ENCODE measurements at places on chromosomes 5 and 9.

- DNase-seq: no peak
These were observed 316.3 kb downstream of the GABRB2 start for GRCh38 chr5:161230221-161230620.

DNA sequence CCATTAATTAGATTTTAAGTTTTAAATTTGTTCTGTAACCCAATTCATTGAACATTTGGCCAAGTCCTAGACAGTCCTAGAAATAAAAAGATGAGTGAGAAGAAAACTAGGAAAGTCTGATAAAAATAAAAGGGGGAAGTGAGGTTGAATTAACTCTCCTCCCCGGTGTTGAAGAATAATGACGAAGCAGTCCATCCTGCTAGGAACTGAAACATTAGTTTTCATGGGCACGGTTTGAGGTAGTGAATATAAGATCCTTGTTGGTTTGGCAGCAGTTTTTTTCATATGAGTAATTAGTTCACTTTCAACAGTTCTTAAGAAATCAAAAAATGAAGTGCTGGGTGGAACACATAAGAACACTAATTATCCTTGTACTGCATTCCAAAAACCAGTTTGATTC, 103.1 kb downstream of the MTREX start:
- no peak for DNase-seq

- DNase-seq: no peak
These were observed 789 bp downstream of the SEMA6A start for GRCh38 chr5:116573702-116574366.

GRCh38 chr9:134328841-134329575, 2.8 kb downstream of the RXRA start:
- no peak for DNase-seq

- peak; percentile 89 for DNase-seq
These were observed 7.4 kb upstream of the PPP3R2 start for GRCh38 chr9:101601904-101602765.

DNA sequence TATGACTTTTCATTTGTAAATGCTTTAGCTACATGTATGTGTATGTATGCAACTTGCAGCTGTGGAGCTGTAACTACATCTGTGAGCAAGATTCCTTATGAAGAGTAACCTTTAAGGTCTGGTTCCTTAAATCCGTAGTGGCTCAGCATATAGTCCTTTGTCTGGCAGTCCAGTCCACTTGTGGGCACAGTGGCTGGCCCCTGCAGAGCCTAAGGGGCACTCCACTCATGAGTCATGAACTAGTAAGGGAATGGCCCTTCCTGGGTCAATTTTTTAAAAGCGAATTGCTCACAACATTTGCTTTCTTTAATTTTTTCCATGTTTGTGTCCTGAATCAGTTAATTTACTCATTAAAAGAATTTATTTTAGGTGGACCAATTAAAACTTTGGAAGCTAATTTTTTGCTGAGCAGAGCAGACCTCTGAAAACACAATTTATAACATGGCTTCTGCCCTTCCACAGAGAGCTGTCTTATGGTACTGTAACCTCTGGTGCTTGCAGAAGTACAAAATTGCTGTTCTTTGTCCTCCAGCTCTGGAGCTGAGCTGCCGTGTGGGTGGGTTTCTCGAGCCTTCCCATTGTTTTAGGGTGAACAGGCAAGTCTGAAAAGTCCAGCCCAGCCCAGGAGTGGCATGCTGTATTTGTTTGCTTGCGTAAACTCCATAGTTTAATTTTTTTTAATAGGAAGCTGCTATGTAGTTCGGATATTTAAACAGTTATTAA, 110.1 kb downstream of the MVB12B start:
- peak; percentile 45 for DNase-seq

DNA sequence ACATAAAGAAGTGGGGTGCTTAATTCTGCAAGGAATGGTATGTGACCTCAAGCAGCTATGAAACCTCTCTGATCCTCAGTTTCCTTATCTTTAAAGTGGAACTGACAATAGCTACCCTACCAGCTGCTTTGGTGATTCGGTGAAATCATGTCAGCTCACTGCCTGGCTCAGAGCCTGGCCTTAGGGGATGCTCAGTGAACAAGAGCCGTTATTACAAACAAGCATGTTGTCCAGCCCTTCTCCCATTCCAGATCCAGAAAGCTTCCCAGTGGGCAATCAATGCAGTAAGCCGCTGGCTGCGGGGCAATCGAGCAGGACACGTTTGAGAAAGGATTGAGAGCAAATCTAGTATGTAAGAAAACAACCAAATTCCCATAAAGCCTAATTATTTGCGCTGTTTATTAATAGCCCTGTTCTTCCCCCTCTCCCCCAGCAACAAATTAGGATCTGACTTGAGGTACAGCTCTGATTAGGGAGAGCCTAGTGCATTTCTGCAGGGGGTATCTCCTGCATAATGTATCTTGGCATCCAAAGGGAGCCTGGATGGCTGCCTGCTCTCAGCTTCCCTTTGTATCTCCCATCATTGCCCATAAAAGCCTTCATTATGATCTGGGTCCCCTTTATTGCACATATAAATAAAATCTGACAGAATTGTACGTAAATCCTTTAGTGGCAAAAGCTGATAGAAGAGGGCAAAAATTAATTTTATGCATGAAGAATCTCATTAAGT, 371.4 kb downstream of the TMEM232 start:
- DNase-seq: no peak

- DNase-seq: no peak
These were observed 32.4 kb downstream of the LPAR1 start for GRCh38 chr9:111005746-111006470.

GRCh38 chr9:18721267-18721994, 247.5 kb downstream of the ADAMTSL1 start:
- DNase-seq: no peak

GRCh38 chr9:133253268-133253667, 21.7 kb downstream of the ABO start:
- DNase-seq: no peak

- DNase-seq: no peak
These were observed 16.1 kb downstream of the GDA start for GRCh38 chr9:72165326-72165725.

- DNase-seq: no peak
These were observed 164.1 kb downstream of the WDR70 start for GRCh38 chr5:37543216-37543615.

DNA sequence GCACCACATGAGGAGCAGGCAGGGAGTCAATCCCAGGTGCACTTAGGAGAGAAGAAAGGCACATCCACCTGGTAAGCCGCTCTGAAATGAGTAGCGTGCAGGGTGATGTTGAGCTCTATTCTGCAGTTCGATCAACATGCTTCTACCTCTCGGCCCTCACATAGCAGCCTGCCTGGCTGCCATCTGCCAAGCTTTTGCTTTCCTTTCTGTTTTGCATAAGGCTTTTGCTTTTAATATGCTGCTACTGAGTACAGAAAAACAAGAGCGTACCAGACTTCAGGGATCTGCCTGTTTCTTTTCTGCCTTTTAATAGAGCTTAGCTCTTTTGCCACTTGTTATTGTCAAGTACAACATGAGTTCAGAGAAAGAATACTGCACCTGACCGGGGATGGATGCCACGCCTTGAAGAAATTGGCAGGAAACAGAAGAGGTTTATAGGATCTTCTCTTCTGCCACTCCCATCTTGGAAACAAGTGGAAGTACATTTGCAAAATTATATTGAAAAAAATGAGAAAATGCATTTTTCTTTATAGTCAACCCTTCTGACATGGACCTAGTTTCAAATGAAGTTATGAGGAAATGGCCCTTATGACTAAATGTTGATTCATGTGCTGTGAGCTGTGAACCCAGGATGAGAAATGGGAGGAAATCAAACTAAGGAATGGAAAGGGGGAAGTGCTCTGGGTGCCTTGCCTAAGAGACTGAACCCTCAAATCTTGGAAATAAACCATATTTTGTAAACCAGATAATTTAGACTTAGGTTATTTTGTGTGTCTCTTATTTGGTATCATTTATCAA, 4.0 kb upstream of the FCHO2 start:
- no peak for DNase-seq

DNA sequence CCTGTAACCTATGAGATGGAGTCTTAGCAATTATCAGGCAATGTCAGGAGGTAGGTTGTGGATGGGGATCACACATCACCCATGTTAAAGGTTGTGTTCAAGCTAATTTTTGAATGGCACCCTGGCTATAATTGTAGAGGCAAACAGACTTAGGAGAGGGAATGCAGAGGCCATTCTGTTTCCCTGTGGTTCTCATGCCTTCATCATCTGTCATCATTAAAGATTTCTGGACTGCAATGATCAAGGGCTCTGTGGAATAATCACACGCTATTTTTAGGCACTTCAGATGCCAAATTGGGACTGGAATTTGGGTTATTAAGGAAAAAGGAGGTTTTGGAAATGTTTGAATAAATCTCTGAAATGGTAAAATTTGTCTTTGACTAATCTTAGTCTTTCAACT, 1065.4 kb downstream of the TAF11L14 start:
- DNase-seq: no peak

DNA sequence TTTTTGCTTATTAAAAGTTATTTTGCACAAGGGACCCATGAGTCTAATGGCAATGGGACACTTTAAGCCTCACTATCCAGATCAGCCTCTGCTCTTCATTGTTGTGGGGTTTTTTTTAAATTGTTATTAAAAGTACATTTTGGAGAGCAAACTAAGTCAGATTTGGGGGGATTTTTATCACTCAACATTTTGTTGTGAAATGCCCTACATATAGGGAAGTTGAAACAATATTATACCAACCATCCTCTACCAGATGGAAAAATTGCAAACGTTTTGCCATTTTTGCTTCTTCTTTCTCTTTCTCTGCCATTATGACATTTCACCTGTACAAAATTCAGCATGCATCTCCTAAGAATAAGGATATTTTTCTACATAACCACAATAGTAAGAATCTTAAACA, 75.3 kb downstream of the SLC1A3 start:
- no peak for DNase-seq

DNA sequence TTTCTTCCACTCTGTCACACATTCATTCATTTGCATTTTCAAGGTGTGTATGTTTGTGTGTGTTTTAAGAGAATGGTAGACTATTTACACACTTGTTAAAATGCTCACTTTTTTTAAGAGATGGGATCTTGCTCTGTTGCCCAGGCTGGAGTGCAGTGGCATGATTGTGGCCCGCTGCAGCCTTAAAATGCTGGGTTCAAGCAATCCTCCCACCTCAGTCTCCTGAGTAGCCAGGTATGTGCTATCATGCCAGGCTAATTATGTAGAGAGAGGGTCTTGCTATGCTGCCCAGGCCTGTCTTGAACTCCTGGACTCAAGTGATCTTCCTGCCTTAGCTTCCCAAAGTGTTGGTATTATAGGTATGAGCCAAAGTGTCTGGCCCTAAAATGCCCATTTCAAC, 173.5 kb downstream of the PDE4D start:
- DNase-seq: no peak

DNA sequence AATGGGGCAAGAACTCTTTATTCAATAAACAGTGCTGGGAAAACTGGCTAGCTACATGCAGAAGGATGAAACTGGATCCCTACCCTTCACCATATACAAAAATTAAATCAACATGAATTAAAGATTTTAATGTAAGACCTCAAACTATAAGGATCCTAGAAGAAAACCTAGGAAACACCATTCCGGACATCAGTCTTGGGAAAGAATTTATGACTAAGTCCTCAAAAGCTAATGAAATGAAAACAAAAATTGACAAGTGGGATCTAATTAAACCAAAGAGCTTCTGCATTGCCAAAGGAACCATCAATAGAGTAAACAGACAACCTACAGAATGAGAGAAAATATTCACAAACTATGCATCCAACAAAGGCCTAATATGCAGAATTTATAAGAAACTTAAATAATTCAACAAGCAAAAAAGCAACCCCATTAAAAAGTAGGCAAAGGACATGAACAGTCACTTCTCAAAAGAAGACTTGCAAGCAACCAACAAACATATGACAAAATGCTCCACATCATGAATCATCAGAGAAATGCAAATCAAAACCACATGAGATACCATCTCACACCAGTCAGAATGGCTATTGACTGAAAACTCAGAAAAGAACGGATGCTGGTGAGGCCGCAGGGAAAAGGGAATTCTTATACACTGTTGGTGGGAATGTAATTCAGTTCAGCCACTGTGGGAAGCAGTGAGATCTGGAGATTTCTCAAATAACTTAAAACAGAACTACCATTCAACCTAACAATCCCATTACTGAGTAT, 104.3 kb upstream of the MAP3K1 start:
- peak; percentile 45 for DNase-seq

DNA sequence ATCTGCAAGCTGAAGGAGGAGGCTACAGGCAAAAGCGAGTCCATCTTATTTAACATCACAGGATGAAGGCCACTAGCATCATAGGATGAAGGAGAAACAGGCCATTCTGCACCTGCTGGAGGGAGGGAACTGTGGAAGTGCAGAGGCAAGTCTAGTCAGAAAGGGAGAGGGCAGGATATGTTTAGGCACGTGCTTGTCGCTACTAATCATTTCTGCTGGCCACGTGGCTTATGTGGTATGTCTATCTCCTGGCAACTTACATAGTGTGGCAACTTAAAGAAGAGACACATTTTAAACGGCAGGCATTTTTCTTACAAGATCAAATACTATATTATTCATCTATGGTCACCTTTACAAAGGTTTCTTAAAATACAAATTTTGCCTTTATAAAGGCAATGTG, 74.0 kb downstream of the GNAQ start:
- DNase-seq: no peak

- no peak for DNase-seq
These were observed 237.2 kb downstream of the ROR2 start for GRCh38 chr9:91712811-91713210.

DNA sequence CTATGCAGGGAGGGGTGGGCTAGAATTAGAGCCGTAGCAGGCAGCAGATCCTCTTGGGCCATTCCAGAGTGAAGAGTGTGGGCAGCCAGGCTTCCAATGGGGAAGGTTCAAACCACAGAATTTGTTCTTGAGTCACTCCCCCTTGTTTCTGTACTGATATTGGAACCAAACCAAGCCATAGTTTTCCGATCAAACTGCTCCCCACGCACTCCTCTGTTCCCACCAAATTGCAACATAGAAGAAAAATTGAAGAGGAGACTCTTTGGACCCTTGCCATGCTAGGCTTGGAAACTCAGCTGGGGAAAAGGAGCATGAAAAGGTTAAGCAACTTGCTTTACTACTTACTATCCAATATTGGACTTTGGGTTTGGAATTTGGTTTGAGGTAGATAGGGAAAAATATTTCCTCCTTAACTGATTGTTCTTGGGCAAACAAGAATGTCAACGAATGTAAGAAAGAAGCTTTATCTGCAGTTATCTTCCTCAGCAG, 165.8 kb upstream of the NR3C1 start:
- DNase-seq: no peak

DNA sequence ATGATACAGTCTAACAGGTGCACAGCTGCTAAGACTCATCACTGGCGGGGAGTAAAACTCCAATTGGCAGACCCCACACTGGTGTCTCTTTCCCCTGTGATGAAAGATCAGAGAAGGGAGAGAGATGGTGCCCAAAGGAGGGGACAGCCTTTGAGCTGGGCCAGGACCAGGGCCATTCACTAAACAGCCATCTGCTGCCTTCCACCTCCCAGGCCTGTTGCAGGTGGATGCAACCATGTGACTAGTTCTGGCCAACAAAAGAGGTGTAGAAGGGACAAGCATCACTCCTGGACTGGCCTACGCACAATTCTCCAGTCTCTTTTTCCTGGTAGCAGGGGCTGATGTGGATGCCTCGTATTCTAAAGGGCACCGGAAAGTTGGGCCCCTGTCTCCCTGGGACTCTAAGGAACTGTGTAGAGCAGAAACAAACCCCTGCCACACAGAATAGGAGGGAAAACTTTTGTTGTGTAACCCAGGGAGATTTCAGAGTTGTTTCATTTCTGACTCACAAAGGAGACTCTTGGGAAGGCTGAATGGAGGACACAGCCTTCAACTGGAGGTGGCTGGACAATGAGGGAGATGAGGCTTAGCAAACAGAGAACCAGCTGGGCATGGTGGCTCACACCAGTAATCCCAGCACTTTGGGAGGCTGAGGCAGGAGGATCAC, 26.9 kb downstream of the TNIP1 start:
- no peak for DNase-seq

- no peak for DNase-seq
These were observed 351.9 kb downstream of the ENC1 start for GRCh38 chr5:74288448-74289108.
